ENCODE measurements at places on chromosomes 1 and 21.

DNA sequence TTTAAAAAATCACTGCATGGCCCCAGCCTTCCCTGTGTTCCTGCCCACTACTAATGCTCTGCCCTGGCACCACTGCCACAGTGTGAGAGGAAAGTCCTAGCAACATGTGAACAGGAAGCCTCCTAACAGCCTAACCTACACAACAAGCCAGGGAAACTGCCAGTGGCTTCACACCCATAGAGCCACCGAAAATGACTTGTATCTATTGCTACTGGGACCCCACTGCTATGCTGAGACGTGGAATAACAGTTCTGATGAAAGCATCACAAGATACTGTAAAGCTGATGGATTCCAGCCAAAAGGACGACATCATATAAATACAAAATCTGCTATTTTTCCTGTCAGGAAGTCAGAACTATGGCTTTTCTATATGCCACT lies 74.9 kb downstream of the JAK1 start:
- no peak for DNase-seq

DNA sequence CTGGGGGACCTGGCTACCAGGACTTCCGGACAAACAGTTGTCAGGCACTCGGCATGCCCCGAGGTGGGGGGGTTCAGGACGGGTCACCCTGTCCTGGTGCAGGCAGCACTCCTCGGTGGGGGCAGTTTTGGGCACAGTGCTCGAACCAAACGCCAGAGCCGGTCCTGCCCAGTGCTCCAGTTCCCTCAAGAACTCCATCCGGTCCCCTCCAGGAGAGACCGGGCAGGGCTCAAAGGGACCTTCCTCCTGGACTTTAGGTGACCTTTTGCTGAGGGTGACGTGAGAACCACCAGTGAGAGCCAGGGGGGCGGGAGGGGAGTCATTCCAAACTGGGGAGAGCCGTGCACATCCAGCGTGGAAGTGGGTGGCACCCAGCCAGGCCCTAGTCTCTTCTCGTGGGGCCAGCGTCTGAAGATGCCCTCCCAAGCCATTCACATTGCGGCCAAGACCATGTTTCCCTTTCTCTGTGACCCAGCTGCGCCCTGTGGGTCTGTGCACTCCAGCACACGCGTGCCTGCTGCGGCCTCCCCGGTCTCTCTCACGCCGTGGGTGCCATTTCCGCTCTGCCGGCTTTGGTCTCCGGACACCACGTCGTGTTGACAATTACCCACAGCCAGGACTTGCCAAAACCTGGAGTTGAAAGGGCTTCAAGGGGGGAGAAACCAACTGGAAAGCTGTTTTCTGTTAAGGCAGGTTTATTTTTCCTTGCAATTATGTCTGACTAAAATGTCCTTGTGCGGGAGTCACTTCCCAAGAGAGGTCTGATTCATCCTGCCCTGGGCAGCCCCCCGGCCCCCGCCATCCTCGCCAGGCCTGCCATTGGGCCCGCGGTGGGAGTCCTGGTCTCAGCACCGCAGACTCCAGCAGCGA lies 178.8 kb upstream of the ARHGEF16 start:
- no peak for DNase-seq

- no peak for DNase-seq
These were observed 438.2 kb downstream of the SMYD3 start for GRCh38 chr1:246068619-246069509.

DNA sequence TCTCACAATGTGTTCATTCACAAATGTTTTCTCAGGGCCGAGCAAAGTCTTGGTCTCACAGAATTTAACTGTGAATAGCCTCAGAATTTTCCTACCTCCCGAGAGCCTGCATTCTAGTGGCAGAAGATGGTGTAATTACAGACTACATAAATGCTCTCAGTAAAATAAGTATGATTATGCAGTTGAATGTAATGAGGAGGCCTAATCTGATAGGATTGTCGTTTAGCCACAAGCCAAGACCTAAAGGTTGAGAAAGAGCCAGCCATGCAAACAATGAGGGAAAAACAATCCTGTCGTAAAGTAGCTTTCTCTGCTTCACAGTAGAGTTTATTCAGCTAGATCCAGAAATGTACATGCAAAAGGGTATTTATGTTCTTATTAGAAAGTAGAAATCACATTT lies 607.8 kb upstream of the B3GALT2 start:
- DNase-seq: no peak

DNA sequence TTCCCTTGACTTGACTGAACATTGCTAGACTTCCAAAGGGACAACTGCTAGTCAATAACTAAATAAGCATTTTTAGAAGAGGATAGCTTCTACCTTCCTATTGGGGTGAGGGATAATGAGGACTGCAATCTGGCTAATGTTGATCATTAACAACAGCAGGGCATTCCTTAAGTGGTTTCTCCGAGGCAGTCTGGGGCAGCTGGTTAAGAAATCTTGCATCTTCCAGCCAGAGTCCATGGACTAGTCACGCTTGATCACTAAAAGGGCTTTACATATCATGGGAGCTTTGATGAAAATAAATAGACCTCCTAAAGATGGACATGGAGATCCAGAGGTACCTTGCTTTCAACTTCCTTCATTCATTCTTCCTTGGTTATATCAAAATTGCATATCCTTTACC lies 329.4 kb upstream of the ESRRG start:
- no peak for DNase-seq

DNA sequence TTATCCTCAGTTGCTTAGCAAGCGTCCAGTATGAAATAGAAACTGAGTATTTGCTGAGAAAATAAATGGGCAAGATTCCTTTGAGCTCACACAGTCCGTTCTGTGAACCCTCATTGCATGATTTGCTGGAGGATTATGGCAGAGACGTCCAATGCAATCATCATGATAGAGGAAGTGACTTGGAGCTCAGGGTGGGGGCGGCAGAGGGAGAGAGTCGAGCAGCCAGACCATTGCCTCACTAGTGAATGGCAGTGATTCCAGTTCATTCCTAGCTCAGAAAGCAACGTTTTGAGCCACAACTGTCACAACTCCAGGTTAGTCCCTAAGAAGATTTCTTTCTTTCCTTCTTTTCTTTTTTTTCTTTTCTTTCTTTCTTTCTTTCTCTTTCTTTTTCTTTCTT lies 27.5 kb upstream of the COL9A2 start:
- no peak for DNase-seq

DNA sequence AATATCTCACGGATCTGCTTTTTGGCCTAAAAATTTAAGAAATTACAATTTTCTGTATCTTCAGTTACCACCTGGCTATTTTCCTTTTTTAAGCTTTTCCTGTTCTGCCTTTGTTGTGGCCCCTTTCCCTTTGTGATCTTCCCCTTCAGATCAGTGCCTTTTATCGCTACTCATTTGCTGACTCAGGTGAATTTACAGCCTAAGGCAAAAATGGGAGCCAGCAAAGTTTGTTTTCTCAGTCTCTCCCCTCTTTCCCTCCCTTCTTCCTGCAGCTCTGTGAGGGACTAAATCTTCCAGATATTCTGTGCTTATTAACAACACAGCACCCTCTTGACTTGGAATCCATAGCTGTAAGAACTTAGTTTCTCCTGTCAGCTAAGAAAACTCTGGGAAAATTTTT lies 5.3 kb upstream of the PRRC2C start:
- DNase-seq: no peak

DNA sequence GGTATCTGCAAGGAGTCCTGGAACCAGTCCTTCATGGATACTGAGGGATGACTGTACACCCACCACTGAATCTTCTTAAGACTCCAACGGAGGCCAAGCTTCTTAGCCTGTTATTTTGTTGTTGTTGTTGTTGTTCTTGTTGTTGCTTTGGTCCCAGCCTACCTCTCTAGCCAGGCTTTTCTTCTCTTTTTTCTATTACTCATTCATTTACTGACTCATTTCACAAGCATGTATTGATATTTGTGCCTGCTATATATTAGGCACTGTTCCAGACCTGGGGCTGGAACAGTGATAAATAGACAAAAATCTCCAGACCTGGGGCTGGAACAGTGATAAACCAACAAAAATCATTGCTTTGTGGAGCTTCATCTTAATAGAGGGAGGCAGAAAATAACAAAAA lies 20.4 kb downstream of the CENPF start:
- no peak for DNase-seq

DNA sequence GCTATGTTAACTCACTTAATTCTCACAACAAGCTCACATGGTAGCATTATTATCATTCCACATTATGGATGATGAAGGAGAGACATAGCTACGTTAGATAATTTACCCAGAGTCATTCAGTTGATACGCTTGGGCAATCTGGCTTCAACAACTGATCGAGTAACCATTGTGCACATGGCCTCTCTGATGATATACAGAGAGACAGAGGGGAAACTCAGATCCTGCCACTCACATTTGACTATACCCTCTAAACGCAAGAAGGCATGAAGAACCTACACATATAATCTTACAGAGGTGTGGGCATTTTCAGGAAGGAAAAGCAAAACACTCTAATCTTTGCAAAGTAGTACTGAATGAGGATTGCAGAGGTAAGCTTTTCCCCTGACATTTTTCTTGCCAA lies 360.1 kb downstream of the BARHL2 start:
- DNase-seq: no peak

GRCh38 chr1:228956864-228957263 lies 221.6 kb downstream of the RHOU start:
- DNase-seq: no peak

- DNase-seq: no peak
These were observed 113.7 kb upstream of the RRP15 start for GRCh38 chr1:218171302-218171893.

DNA sequence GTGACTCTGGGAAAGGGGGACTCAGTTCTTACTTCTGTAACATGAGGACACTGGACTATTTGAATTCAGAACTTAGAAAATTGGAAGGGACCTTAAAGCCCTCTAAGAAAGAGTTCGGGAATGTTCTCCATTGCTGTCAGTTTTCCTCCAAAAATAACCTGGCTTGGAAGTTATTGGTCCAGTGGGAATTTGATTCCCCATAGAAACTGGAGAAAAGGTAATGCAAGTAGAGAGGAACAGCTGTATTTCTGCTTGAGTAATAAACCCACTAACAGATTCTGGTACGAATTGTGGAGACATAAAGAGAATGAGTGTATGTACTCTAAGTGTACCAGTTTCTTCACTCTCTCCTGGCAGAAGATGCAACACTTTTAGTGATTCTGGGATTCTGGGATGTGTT lies 1.8 kb downstream of the ZBED6 start:
- DNase-seq: no peak

DNA sequence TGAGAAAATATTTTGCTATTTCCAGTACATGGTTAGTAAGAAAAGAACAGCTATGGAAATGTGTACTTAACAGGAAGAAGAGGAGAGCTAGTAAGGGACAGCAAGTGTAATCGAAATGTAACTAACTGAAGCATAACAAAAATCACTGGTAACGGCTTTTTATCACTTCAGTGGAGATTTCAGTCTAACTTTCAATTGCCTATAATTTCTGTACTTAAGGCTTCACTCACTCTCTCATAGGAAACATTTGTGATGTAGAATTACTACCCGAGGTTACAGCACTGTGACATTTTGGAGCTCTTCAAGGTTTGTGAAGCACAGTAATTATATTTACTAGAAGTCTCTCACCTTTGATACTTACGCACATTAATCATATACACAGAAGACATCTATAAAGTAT lies 1119.1 kb downstream of the AMY1C start:
- DNase-seq: no peak

- no peak for DNase-seq
These were observed 8.4 kb downstream of the PDE9A start for GRCh38 chr21:42661688-42662429.

GRCh38 chr1:228161362-228161761 lies 4.2 kb upstream of the IBA57 start:
- DNase-seq: no peak

GRCh38 chr1:246705368-246705767 lies 18.8 kb upstream of the SCCPDH start:
- no peak for DNase-seq

DNA sequence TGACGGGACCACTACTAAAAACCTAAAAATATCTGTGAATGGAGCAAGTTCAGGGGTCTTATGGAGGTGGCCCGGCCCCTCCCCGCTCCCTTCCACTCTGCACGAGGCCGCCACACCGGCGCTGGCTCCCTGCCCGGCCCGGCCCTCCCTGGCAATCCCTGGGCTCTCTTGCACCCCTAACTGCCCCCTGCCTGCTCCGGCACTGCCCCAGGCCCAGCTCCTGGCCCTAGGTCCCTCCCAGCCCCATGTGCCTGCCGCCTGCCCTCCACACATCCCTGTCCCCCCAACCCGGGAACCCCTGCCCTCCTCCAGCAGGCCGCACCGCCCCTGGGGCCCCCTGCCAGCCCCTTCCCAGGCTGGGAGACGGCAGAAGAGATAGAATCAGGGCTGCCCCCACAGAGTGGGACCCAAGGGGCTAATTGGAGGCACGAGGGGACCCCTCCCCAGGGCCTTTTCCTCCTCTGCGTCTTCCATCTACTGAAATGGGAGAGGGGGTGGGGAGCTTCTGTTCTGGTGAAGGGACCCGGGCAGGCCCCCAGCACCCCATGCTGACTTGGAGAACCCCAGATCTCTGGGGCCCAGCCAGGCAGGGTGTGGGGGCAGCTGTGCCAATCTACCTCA lies 9.3 kb upstream of the CTRC start:
- no peak for DNase-seq

DNA sequence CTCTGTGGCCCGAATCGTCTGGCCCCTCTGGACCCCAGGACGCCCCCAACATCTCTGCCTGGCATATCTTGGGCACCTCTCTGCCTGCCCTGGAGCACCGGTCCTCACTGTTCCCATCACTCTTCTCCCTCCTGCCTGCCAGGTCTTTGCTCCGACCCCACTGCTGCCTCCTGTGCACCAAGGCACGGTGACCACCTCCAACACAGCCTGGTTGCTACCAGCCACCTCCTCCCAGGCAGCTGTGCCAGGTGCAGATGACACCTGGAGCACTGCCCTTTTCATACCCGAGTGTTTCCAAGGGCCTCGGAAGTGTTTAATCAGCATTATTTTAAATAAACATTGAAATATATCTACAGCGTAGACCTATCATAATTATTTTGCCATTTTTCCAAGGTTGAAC lies 31.3 kb downstream of the PKNOX1 start:
- DNase-seq: no peak

DNA sequence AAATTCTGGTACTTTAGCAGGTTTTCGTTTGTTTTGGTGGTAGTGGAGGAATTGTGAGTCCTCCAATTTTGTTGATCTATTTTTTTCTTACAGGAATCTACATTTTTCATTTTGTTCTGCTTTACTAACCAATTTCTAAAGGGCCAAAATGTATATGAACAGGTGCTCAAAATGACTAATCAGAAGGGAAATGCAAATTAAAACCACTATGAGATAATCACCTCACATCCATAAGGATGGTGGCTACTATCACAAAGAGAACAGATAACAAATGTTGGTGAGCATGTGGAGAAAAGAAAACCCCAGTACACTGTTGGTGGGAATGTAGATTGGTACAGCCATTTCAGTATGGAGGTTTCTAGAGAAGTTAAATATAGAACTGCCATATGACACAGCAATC lies 134.2 kb downstream of the LMO4 start:
- DNase-seq: no peak

GRCh38 chr1:169041366-169041765 lies 65.1 kb upstream of the ATP1B1 start:
- DNase-seq: no peak

- DNase-seq: no peak
These were observed 25.7 kb downstream of the COA6 start for GRCh38 chr1:234398849-234399381.

- DNase-seq: no peak
These were observed 64.8 kb downstream of the FAM163A start for GRCh38 chr1:179807691-179808485.

GRCh38 chr21:19522381-19522780 lies 1118.8 kb upstream of the TMPRSS15 start:
- DNase-seq: no peak

Measured in activated T-cell treated with anti-CD3 and anti-CD28 coated beads for 48 hours (primary cell).